IPS DF 19.7 (cell line): ENCODE measurements at places on chromosomes 7 and 10.
A peak's percentile ranks its signal among the peaks of the same experiment; 100 is the strongest.

- DNase-seq, result no peak
Measured at GRCh38 chr7:100968031-100968430, 1.3 kb upstream of the MUC12 start.

DNA sequence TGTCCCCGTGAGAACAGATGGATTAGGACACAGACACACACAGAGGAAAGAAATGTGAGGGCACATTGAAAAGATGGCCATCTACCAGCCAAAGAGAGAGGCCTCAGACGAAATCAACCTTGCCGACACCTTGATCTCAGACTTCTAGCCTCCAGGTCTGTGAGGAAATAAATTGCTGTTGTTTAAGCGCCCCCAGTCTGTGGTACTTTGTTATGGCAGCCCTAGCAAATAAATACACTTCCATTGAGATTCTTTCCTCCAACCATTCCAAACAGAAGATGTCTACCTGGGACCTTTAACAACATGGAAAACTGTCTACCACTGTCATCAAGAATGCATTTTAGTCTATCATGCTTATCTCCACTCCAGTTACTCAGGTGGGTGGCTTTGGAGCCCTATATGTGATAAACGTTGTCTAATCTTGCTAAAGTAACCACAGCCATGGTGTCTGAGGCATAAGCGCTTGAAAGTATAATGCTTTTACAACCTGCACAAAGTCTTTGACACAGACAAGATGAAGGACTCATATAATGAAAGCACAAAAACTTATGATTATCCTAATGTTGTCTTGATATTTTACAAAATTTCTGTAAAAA is 244.3 kb downstream of the MTERF1 start:
- peak; percentile 20 for DNase-seq

DNA sequence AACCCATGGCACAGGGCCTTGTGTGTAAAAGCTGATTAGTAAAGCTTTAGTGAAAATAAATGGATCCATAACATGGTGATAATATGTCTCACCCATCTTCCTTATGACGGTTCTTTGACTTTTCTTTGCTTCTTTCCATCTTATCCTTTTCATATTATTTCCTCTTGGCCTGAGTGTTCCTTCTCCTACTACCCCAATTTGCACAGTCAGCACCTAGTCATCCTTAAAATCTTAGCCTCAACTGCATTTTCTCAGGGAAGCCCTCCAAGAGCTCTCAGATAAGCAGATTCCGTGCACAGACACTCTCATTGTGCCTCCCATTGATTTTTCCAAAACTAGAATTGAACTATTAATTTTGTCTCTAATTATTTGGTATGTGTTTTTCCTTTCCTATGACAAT is 112.4 kb downstream of the PTN start:
- DNase-seq, result no peak

DNA sequence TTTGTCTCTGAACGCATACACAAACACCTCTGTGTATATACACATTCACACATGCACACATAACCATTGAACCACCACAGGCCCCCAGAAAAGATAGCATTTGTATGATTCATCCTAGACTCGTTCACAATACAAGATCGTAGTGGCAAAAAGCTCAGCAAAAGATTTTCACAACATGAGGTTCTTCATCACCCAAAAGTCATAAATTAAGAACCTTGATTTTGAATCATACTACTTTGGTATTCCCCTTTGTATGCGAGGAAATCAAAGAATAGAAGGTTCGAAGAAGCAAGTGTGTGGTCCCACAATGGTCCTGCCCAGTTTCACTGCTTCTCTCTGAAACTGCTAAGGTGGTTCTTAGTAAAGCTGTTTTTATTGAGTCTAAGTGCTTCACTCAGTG is 200.7 kb downstream of the CELF2 start:
- no peak for DNase-seq

DNA sequence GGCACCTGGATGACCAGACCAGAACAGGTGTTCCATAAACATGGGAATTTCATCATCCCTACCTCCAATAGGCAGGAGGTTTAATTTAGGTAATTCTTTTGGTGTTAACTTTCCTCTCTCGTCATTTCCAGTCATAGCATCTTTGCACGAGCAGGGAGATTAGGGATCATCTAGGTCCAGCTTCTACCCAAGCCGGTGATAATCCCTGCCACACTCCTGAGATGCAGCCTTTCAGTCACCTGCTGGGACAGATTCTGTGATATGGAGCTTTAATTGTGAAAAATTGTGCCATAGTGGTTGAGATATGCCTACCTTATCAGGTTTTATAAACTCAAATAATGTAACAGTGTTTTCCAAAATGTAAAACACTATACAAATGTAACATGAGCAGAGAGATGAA is 191.8 kb upstream of the AOAH start:
- no peak for DNase-seq

DNA sequence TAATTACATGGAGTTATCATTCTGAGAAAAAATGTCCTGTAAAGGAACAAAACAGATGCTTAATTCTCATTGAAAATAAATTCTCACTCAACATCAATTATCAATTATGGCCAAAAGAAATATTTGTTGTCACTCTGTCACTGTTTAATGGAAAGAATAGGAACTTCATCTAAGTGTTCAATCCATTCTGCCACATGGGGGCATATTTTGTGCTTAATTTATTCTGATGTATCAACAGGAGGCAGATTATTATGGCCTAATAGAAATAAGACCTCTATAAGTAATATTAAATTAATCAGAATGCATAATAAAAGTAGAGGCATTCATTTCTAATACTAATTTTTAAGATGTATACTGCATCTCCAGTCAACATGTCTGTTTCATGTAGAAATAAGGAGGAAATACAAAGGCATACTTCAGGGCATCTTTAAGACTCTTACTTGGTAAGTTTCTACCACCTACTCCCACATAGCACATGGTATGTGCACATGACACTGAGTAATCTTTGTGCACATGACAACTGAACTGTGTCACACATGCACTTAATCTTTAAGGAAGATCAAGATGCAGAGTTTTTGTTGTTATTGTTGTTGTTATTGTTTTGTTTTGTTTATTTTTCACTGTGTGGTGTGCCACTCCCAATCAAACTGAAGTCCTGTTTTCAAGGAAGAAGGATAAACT is 420.4 kb upstream of the SEMA3A start:
- no peak for DNase-seq

DNA sequence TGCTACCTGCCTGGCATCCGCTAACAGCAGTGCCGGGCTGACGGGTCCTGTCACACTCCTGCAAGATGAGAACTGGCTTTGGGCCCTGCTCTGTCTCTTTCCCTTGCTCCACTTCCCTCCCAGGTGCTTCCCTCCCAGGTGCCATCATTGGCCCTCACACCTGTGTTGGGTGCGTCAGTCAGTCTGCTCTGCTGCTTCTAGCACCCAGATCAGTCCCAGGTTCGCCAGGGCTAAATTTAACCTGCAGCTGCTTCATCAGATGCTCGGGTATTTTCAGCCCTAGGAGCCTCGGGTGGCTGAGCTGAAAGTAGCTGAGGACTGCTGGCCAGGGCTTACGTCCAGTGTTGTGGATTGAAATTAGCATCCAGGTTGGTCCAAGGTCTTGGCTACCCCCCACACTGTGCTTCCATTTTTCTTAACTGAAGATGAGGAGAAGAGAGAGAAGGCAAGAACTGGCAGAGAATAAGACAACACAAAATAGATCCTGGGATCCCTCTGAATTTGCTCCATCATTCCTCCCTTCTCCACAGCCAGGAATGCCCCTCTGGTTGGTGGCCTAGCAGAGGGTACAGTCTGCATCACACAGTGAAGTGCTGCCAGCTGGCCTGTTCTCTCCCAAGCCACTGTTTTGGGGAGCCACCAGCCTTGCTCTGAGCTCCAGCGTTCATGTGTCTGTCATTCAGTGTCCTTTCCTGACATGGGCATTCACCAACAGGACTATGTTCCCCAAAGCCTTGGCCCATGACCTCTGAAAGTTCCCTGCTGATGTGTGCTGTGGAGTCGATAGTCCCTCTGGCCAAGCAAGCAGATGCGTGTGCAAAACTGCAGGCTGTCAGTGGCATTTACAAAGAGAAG is 65.9 kb upstream of the SYPL1 start:
- DNase-seq, result no peak

DNA sequence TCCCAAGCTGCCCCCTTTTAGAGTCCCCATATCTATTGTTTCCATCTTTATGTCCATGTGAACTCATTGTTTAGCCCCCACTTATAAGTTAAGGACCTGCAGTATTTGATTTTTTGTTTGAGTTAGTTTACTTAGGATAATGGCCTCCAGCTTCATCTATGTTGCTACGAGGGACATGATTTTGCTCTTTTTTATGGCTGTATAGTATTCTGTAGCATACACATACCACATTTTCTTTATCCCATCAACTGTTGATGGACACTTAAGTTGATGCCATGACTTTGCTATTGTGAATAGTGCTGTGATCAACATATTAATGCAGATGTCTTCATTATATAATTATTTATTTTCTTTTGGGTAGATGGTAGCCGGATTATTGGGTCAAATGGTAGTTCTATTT is 576.9 kb downstream of the ANKRD7 start:
- no peak for DNase-seq

DNA sequence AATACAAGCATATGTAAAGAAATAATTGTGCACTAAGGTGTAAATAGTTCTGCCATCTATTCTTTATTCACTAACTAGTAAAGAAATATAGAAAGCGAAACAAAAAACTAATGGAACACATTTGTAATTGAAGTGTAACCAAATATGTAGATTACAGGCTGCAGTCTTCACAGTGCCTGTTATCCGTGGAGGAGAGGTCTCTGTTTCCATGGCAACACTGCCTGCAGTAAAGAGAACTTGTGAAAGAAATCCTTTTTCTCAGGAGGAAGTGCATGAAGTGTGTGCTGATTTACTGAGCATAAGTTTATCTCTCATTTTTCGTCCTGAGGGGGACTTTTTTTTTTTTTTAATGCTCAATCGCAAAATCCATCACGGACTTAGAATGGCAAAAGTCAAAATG is 102.5 kb downstream of the APBB1IP start:
- no peak for DNase-seq

GRCh38 chr10:3090914-3091787 is 23.8 kb downstream of the PFKP start:
- DNase-seq, result no peak

DNA sequence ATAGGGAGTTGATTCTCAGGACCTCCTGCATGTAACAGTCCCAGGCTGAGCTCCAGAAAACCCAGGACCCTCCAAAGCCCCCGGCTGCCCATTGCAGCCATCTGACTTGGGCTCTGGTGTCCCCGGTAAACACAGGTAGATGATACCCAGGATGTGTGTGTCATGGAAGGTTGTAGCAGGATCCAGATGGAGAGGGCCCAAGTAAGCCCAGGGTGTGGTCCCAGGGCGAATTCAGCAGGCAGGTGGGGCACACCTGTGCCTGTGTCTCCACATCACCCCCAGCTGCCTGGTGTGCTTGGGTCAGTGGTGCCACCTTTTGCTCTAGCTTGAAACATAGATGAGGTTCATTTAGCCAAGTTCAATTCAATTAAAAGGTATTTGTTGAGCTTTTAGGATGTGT is 524.1 kb downstream of the GLRX3 start:
- DNase-seq, result no peak
